ENCODE measurements at places on chromosomes 7 and 10.

GRCh38 chr10:11601670-11602069, 9.8 kb downstream of the USP6NL start:
- DNase-seq: no peak

DNA sequence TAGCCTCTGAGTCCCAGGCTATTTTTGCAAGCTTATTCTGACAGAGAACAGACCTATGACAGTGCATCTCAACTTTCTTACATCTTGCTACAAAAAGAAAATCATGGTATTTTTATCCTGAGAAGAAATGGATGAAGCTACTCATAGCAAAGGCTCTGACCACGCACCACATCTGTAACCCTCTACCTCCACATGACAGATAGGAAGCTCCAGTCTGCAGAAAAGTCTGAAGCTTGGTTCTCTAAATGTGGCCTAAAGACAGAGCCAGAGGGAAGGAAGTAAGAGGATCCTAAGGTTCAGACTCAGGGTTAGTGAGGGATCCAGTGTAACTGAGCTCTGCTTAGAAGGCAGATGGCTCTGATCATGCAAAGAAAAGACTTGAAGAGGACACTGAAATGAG, 58.4 kb upstream of the ABCB5 start:
- DNase-seq: peak; percentile 12

- peak; percentile 81 for DNase-seq
Measured at GRCh38 chr10:598415-599170, 90.9 kb downstream of the DIP2C start.

- no peak for DNase-seq
Measured at GRCh38 chr10:11328264-11329061, 283.0 kb downstream of the USP6NL start.

DNA sequence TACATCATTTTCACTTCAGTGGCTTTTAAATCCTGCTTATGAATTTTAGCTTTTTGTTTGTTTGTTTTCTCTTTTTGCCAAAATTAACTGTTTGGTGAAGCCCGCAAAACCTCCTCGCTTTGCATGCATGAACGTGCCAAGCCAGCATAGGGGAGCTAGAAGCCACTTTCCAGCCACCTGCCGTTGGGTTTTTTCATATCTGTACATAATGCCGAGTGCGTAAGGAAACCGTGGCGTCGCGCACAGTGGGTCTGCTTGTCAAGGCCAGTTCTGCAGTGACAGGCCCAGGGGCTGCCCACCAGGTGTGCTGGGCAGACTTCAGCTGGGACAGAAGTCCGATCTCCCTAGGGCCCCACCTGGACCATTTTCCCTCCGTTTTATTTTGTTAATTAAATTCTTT, 41.1 kb downstream of the WIPI2 start:
- DNase-seq: no peak

DNA sequence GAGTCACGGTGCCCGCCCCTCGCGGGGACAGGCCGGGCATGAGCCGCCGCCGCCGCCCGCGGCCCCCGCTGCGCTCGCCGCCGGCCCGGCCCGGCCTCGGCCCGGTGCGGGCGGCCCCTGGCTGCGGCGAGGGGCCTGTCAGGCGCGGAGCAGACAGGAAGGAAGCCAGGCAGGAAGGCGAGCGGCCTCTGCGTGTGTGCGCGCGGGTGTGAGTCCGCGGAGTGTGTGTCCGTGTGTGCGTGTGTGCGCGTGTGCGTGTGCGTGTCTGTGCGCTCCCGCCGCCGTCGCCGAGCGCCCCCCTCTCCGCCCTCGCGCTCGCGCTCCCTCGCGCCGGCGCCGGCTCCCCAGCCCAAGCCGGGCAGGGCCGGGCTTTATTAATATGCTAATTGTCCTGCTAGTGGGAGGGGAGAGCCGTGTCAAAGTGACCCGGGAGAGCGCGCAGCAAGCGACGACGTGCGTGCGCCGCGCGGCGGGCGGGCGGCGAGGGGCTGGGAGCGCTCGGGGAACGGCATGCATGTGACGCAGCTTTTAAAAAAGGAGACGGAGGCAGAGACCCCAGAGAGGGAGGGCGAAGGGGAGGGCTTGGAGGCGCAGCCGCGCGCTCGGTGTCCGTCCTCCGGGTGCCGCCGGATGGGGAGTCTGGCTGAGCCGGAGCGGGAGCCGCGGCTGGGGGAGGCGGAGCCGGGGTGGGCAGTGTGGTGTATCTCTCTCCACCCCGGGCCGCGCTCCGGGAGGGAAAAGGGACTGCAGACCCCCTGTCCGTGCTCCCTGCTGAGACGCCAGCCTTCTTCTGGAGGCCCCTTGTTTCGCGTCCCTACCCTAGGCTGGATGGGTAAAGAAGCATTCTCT, at the start of gene LDB1:
LDB1 (minus strand) TSS at position 227 of the 849 bp plus-strand sequence. CDS start 258 bp downstream, outside the sequence.
- peak; percentile 71 for DNase-seq
